Stimulated activated CD8-positive, alpha-beta memory T cell treated with anti-CD3 and anti-CD28 coated beads, Interleukin-15, amount 100 ng/mL, for 4 hours (primary cell): ENCODE measurements at places on chromosomes 7 and 10.

DNA sequence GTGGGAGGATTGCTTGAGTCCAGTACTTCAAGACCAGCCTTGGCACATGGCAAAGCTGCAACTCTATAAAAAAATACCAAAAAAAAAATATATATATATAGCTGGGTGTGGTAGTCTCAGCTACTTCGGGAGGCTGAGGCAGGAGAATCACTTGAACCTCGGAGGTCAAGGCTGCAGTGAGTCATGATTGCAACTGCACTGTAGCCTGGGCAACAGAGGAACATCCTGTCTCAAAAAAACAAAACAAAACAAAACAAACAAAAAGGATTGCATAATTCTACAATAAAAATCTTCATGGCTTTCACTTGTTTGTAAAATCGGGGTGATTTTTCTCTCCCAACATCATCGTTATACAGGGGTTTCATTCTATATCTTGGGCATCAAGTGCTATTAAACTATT is 35.1 kb downstream of the GUSB start:
- DNase-seq: no peak

DNA sequence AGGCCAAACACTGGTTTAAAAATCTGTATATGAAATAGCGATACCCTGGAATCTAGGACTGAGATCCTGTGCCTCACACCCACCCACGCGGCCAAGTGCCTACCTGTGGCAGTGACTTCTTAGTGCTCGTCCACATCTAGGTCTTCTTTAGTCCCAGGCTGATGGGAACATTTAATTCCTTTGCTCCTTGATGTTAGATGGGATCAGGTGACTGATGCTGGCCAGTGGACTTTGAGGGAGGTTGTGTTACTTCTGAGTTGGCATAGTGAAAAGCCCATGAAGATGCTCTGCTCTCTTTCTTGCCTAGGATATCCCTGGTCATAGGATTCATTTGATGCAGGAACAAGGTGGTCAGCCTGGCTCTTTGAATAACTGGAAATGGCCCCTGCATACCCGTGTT is 59.2 kb downstream of the BMPR1A start:
- no peak for DNase-seq

- no peak for DNase-seq
These were observed 32.3 kb upstream of the PALS2 start for GRCh38 chr7:24540956-24541355.

GRCh38 chr10:81546243-81546642 is 328.8 kb upstream of the NRG3 start:
- no peak for DNase-seq

DNA sequence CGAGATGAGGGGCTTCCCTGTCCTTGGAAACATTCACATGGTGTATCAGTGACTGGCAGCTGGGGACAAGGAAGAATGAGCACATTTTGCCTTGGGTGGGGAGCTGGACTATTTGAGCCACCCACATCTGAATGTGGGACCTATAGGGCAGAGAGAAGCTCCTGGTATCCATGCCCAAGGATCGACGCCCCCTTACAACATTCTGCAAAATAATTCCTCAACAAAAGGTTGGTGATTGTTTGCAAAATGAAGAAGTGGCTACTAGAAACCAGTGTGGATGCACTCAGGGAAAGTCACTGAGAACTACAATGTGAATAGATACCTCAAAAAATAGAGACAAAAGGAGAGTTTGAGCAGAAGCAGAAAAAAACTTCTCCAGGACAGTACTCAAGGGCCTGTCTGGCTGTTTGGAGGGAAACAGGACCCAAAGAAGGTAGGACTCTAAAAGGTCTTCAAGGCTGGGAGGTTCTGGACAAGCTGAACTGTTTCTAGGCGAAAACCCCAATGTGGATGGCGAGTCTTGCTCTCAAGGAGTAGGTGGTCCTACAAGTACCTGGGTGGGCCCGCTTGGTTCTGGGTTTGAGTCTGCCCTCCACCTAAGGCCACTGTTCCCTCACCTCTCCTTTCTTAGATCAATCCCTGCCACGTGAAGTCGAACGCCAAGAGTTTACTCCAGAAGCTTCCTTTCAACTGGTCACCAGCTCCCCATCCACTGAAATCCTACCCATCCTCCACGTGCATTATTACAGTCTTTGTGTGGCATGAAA is 125.0 kb upstream of the ZNF746 start:
- no peak for DNase-seq

- DNase-seq: no peak
These were observed 313.9 kb upstream of the GLI3 start for GRCh38 chr7:42550706-42551470.

DNA sequence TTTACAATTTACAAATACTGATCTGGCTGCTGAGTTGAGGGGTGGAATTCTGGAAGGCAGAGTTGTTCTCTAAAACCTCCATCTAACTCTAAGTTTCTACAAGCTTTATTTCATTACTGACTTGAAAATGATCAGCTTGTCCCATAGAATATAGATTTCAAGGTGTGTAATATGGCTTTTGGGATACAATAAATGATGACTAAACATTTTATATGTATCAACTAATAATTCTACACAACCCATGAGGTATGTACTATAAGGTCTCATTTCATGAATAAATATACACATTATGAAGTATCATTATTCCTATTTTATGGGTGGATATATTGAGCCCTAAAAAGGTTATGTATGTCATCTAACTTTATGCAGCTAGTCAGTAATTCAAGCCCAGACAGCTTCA is 1214.3 kb upstream of the SORCS1 start:
- DNase-seq: no peak

- no peak for DNase-seq
These were observed 8.8 kb upstream of the ZCCHC24 start for GRCh38 chr10:79454259-79454658.

GRCh38 chr7:102223184-102223583 is 63.5 kb upstream of the SH2B2 start:
- DNase-seq: no peak

DNA sequence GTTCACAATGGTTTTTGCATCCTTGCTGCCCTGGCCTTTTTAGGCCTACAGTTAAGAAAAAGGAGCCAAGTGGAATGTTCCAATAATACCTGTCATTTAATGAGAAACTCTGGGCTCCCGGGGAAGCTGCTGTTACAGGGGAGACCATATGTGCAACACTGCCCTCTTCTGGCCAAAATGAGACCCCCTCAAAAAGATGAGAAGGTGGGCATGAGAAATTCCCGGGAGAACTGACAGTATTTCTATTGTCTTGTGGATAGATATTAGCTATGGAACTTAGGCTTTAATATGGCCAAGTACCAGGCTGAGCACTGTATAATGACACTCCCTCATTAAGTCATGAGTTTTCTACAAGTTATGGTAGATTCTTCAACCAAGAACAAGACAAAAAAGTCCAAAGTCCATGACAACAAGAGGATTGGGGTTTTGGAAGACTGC is 99.4 kb downstream of the CCDC3 start:
- DNase-seq: no peak

- DNase-seq: no peak
These were observed 90.9 kb upstream of the BMPER start for GRCh38 chr7:33814400-33814799.

DNA sequence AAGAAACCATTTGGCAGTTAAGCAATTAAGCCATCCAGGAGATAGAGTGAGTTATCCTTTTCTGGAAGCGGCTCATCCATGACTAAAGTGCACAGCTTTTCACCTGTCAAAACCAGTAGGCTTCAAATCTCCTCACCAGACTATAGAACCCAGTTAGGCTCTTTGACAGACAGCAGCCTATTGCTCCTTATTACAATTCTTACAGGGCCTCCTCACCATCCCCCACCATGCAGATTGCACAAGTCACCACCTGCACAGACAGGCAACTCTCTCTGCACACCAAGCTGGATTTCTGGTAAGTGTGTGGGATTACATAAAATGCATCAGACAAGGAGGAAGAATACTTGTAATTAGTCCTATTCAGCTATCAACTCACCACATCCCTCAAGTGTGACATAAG is 301.6 kb downstream of the SNX13 start:
- no peak for DNase-seq

- no peak for DNase-seq
These were observed 32.2 kb downstream of the AP5Z1 start for GRCh38 chr7:4807598-4808016.

GRCh38 chr7:20075992-20076820 is 141.0 kb downstream of the MACC1 start:
- no peak for DNase-seq

GRCh38 chr7:43879477-43879876 is 10.2 kb upstream of the MRPS24 start:
- DNase-seq: no peak

GRCh38 chr10:102613286-102613685 is 31.0 kb upstream of the TRIM8 start:
- DNase-seq: no peak

DNA sequence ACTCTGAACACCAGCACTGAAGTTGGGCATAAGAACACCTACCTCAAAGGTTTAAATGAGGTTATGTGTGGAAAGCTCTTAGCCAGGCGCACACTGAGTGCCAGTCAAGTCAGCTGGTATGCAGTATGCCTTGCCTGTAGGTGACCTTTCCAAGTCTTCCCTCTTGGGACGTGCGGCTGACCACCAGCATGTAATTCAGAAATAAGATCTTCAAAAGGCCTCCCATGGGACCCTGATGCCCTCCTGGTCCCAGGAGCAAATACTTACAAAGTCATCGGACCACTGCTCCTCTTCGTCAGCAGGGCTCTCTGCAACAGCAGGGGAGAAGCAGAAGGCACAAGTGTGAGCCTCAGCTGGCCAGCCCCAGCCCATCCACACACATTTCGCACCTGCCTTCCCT is 40.8 kb downstream of the BLNK start:
- DNase-seq: no peak

DNA sequence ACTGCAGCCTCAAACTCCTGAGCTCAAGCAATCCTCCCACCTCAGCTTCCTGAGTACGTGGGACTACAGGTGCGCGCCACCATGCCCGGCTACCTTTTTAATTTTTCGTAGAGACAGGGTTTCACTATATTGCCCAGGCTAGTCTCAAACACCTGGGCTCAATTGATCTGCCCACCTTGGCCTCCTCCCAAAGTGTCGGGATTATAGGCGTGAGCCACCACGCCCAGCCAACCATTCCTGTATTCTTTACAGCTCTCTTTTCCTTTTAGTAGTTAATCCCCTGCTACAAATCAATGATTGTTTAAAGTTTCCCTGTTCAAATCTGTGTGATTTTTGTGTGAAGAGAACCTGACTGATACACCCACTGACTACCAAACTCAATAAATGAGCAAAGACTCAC is 75.4 kb upstream of the SVIL start:
- DNase-seq: no peak

DNA sequence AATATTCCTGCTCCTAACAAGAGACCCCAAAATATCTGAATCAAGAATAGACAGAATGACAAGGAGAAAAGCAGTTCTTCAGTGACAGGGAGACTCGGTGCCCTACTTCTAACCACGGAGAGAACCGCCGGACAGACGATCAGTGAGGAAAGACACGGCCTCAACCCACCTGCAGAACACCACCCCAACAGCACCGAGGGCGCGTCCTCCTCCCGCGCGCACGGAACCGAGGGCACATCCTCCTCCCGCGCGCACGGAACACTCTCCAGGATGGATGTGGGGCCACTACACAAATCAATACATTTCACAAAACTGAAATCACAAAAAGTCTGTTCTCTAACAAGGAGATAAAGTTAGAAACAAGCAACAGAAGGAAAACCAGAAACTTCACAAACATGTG is 9.7 kb upstream of the ADAM8 start:
- no peak for DNase-seq

DNA sequence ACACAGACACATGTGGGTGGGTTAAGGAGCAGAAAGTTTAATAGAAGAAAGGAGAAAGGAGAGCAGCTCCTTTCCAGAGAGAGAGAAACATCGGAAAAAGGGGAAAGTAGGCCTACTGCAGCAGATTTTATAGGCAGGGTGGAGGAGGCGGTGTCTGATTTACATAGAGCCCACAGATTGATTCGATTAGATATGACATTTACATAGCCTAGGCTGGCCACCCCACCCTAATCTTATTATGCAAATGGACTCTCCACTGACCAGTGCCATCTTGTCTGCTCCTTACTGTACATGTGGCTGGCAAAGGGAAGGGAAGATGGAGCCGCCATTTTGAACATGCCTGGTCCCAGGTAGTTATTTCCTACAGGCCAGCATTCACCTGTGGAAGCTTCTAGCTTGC is 38.7 kb upstream of the SCIN start:
- DNase-seq: no peak

DNA sequence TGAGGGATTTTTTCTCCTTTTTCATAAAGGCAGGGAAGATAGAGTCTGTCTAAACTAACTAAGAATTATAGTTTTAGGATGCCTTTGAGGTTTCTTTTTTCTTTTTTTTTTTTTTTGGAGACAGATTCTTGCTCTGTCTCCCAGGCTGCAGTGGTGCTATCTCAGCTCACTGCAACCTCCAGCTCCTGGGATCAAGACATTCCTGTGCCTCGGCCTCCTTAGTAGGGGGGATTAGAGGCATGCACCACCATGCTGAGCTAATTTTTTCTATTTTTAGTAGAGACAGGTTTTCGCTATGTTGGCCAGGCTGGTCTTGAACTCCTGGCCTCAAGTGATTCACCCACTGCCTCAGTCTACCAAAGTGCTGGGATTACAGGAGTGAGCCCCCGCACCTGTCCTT is 239.7 kb downstream of the KCND2 start:
- no peak for DNase-seq

GRCh38 chr7:115546790-115547189 is 483.8 kb downstream of the TFEC start:
- DNase-seq: no peak

- DNase-seq: no peak
These were observed 219.4 kb upstream of the CELF2 start for GRCh38 chr10:10798102-10798863.

- no peak for DNase-seq
These were observed 1204.1 kb upstream of the AUTS2 start for GRCh38 chr7:68394131-68394530.

DNA sequence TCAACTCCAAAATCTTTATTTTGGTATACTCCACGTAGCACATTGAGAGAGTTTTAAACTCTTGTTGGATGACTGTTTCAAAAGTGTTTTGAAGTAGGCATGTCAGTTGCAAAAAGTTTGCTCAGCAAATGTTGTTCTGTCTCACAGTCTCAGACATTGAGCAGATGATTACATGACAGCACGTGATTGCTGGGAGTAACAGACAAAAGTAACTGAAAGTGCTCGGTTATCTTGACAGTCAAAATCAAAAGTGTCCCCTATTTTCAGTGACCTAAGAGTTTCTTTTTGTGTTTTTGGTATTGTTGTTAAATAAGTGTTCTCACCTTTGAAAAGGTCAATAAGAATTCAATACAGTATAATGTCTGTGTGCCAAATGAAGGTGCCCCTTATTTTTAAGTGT is 84.3 kb downstream of the CFTR start:
- DNase-seq: no peak

DNA sequence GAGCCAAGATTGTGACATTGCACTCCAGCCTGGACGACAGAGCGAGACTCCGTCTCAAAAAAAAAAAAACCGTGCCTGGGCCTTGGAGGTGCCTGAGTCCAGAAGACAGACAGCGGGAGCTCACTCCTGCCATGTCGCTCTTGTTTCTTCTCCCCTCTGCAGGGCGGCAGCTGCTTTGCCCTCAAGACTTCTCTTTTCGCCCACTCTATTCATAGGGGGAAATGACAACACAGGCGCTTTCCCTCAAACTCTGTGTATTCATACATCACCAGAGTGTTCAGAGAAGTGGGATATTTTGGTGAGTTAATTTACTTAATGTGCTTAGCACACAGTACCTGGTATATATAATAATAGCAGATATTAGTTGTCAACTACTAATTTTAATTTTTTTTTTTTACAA is 44.5 kb downstream of the FOXK1 start:
- DNase-seq: no peak
